ENCODE measurements at places on chromosomes 3 and 15. TPM values are rescaled to one million over a fixed set of nuclear protein-coding genes. Genes with fewer than 3 reads are reported as not detected.
A peak's percentile ranks its signal among the peaks of the same experiment; 100 is the strongest.

CAPN3 gene
- total RNA-seq = 6.7 TPM

SLC28A2 gene
- not detected for total RNA-seq

ALPK3 gene
- 2.7 TPM for total RNA-seq

BNC1 gene
- 0.42 TPM for total RNA-seq

EBLN2 gene
- total RNA-seq = 5.0 TPM

MELTF gene
- total RNA-seq = 28.2 TPM

SLC27A2 gene
- 1.7 TPM for total RNA-seq

LMAN1L gene
- not detected for total RNA-seq

DNA sequence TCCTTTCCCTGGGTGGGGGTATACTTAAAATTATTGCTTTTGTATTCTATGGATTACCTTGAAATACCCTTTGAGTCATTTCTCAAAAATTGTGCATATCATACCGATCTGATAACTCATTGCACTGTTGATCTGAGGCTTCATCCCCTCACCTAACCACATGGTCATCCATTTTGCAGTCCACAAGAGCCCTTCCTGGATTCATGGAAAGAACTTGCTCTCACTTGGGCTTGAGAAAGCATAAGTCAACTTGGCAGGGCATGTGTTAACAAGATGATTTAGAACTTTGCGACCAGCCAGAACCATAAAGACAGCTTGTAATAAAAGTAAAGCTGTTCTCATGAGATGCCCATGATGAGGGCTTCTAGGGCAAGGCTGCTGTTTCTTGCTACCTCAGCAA is 22.2 kb downstream of the MME start:
- DNase-seq = no peak

DNA sequence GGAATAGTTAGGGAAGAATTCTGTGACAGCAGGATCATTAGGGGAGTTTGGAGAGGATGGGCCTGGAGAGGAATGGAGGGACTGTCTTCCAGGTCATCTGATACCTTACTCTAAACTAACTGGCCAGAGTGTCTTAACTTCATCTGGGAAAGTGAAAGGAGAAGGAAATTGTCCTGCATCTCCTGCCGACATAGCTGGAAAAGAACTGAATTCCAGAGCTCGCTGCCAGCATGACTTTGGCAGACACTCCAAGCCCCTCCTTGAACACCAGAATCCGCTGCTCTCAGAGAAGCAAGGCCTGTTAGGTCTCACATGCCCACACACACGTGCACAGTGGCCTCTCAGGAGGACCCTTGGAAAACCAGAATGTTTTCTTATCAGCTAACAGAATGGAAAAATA is 10.5 kb downstream of the ABI3BP start:
- DNase-seq = no peak

DNA sequence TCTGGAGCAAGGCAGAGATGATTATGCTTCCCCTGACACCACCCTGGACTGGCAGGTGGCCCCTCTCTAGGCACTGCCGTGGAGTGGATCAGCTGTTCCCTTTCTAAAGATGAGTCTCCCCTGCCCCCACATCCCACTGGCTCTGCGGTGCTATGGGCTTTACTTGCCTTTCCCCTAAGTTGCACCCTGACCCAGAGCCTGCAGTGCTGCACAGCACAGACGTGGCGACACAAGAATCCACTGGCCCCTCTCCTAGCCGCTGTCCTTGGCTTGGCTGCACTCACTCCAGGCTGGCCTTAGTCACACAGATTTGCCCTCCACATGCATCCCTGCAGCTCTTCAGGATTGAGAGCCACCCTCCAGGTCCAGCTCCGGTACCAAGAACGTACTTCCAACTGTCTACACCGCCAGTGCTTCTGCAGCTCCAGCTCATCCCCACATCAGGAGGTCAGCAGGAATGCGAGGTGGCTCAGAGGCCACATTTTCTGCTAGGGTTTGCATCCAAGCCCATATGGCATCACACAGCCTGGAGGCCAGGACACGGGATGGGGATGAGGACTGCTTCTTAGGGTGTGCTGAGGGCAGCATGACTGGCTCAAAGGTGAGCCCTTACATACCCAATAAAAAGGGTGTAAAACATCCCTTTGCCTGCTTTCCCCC is 82.4 kb upstream of the RASGRF1 start:
- DNase-seq = no peak

DNA sequence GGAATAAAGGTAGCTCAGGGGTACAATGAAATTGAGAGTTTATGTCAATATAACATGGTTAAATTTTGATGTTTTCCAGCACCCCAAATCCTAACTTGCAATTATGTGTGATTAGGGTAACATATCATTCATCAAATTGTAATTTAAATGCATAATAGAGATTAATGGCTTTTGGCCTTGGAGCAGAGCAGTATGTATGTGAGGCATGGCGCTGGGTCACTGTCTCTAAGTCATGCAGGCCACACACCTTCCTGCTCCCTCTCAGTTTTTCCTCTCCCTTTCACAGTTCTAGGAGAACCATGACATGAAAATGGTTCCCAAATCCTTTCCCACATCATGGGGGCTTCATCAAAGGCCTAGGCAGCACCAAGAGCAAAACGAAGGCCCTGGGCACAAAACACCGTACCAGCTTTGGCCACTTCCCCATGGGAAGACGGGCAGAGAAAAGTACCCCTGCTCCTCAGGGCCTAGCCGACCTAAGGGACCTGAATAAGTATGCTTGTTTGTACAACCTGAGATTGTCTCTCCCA is 3.9 kb upstream of the SRP14 start:
- DNase-seq = no peak

DNA sequence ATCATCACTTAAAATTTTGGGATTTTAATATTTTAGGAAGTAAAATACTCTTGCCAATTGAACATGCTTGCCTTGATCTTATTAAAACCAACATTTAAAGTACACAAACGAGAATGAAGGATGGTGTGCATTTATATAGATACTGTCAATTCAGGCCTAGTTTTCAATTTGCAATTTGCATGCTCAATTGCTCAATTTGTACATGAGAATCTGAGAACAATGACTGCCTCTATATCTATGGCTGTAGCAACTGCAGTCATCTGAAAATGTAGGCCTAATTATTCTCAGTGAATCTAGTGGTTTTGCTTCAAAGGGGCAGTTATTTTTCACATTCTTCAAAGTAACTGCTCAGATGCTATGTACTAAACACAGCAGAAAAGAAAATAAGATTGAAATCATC is 18.8 kb downstream of the ZBBX start:
- no peak for DNase-seq

- DNase-seq = peak; percentile 64
Observed at GRCh38 chr3:138442433-138442832, 8.0 kb downstream of the ESYT3 start.

DNA sequence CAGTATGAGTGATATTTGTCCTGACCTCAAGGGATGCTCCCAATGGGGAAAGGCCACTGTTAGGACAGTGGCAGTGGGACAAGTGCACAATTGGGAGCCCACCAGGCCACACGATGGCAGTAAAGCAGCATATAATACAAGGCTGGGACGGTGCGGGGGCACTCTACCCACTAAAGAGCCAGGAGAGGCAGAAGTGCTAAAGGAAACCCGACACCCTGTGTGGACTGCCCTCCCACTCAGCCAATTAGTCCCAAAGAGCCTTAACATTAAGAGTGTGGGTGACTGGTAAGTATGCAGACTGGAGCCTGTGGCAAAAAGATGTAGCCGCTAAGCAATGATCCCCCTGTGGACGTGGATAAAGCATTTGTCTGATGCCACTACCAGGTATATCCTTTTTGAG is 8.2 kb upstream of the ZNF589 start:
- no peak for DNase-seq

GRCh38 chr3:112654979-112655378 is 14.0 kb upstream of the CCDC80 start:
- no peak for DNase-seq

- no peak for DNase-seq
Observed at GRCh38 chr3:85842081-85842480, 883.3 kb downstream of the CADM2 start.

DNA sequence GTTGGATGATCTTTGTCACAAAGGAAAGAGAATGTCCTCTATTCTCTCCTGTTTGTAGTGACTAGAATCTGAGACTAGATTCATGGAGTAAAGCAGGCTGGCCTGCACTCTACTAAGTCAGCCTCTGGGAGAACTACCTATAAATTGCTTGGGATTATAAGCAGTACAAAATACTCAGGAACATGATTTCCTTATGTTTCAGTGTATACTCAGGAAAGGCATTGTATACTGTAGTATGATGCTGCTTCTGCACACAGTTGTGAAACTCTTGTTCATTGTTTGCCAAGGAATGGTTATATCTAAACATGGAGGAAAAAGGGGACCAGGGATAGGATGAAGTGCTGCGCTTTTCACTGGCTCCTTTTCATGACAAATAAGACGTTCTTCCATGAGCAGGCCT is 49.2 kb downstream of the OXSR1 start:
- no peak for DNase-seq
